ENCODE measurements at places on chromosomes 1 and 21.
A peak's percentile ranks its signal among the peaks of the same experiment; 100 is the strongest.

- DNase-seq = peak; percentile 73
Measured at GRCh38 chr1:156889802-156890580, 3.5 kb upstream of the PEAR1 start.

GRCh38 chr21:34511787-34512455 is at the start of gene KCNE1:
Gene KCNE1, minus strand, starts transcription at chr21:34512210. Its CDS starts 62,576 bp downstream, at chr21:34449634.
- peak; percentile 84 for DNase-seq

DNA sequence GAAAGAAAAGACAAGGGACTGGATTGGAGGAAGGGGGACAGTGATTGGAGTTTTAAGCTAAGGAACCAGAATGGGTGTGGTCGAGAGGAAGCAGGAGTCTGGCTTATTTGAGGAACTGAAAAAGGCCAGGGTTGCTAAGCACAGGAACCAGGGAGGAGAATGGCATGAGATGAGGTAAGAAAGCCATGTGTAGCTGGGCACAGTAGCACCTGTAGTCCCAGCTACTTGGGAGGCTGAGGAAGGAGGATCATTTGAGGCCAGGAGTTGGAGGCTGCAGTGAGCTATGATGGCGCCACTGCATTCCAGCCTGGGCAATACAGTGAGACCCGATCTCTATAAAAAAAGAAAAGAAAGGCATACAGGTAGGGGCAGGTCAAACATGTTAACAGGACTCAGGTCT is 8.1 kb upstream of the KHDRBS1 start:
- DNase-seq = no peak

DNA sequence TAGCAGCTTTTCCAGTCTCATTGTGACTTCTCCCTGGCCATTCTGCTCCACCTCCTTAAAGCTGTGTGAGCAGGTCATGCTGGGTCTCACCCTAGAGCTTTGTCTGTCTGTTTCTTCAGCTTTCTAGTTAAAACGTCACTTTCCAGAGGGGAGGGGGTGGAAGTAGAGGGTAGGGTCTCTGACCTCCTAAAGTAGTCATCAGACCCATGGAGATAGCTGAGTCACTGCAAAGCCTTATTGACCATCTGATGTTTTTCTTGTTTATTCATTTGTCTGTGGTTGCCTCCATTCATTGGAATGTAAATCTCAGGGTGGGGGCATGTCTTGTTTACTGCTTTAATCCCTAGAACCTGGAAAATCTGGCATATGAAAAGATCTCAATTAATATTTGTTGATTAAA is 52.7 kb downstream of the ELF3 start:
- peak; percentile 48 for DNase-seq

GRCh38 chr1:18198260-18198659 is 90.7 kb downstream of the IGSF21 start:
- DNase-seq = no peak

DNA sequence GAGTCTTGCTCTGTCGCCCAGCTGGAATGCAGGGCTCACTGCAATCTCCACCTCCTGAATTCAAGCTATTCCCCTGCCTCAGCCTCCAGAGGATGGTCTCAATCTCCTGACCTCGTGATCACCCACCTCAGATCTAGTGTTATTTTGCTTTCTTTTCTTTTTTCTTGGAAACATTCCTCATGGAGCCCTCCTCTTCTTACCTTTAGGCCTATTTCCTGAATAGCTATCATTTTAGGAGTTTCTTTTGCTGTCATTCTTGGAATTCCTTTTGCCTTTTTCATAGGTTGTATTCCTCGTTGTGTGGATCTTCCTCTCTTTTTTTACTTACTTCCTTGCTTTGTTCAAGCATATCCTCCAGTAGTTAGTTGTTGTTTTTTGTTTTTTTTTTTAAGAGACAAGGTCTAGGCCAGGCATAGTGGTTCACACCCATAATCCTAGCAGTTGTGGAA is 173.8 kb downstream of the RASAL2 start:
- peak; percentile 41 for DNase-seq

DNA sequence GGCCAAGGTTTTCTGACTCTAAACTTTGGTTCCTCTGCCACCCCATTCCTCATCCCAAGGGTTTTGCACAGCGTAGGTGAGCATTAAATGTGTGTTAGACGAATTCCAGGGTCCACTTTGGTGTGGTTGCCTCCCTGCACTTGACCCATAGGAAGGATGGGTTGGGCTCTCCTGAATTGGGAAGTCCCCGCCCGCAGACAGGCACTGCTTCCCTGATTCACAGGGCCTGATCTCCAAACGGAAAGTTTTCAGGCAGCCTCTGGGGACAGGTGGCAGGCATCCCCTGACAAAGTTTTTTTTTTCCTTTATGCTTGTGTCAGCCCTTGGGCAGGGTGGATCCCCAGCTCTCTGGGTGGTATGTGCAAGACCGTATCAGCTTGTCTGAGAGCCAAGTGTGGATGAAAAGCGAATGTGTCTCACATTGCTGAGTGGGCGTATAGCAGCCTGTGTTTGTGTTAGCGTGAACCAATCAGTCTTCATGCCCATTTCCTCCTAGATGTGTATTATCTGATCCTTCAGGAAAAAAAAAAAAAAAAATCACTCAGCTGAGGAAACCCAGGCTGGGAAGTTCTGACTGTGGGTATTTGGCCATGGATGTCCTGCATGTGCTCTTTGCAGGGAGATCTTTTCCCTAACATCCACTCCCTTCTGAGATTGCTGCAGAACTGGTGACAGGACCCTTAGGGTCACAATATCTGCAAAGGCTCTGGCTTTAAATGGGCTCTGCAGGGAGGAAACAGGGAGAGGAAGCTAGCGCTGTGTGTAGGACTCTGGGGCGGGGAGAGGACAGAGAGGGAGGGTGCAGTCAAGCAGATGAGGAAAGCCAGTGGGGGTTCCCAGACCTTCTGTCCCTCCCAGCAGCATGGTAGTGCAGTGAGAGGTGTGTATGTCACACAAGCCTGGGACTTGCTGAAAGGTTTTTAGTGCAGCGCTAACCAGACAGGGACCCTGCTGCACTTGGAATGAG is 42.2 kb upstream of the TRABD2B start:
- peak; percentile 81 for DNase-seq

- peak; percentile 1 for DNase-seq
Measured at GRCh38 chr1:47487850-47488450, 50.1 kb downstream of the FOXD2 start.

DNA sequence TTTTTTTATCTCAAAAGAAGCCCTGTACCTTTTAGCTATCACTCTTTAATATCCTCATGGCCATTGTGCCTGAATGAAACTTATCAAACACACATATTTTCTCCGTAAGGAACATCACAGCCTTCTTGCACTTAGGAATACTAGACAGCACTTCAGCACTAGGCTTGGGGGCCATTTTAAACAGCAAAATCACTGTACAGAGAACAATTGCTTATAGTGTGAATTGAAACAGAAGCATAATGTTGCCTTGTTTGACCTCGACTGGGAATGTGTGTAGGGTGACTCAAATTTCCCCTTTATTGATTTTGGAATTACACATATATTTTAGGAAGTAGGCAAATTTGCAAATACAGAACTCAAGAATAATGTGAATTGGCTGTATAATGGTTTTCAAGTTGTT is 36.4 kb downstream of the KYAT3 start:
- DNase-seq = no peak

DNA sequence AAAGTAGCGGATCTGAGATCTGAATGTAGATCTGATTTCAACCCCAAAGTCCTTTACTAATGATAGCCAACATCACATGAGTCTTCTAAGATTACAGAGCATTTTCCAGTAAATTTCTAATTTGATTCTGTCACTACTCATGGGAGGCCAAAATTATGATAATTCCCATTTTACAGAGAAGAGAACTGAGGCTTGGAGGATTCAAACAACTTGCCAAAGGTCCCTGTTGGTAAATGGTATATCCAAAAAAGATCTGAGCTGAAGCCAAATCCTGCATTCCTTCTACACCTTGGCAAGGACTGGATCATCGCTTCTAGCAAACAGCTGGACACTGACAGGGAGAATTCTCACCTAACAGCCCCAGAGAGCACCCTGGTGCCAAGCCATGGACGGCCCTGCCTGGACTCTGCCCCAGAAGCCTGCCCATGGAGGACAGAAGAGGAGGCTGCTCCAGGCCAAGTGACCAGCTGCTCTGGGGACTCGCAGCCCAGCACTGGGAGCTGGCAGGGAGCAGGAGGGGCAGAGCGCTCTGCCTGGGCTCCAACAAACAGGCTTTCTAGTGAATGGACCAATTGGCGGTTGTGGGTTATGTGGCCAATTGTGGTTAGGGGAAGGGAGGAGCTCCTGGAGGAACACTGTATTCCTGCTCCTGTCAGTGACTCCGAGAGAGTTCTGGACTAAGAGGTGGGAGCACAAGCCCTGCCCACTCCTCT is 6.4 kb upstream of the CSF1 start:
- peak; percentile 31 for DNase-seq

DNA sequence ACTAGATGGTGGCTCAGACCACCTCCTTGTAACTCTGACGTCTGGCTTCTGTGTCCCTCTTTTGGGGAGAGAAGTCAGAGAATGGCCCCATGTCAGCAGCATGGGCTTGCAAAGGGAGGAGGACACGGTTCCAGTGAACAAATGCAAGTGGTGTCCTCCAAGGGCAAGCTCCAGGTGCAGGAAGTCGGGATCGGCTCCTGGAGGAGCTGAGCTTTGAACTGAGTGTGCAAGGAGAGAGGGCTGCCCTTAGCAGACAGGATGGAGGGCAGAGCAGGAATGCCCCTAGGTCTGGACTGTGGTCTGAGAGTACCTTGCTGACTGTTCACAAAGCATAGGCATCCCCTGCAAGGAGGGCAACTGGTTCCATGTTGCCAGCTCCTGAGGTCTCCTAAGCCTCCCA is 17.3 kb downstream of the PKP1 start:
- DNase-seq = no peak

DNA sequence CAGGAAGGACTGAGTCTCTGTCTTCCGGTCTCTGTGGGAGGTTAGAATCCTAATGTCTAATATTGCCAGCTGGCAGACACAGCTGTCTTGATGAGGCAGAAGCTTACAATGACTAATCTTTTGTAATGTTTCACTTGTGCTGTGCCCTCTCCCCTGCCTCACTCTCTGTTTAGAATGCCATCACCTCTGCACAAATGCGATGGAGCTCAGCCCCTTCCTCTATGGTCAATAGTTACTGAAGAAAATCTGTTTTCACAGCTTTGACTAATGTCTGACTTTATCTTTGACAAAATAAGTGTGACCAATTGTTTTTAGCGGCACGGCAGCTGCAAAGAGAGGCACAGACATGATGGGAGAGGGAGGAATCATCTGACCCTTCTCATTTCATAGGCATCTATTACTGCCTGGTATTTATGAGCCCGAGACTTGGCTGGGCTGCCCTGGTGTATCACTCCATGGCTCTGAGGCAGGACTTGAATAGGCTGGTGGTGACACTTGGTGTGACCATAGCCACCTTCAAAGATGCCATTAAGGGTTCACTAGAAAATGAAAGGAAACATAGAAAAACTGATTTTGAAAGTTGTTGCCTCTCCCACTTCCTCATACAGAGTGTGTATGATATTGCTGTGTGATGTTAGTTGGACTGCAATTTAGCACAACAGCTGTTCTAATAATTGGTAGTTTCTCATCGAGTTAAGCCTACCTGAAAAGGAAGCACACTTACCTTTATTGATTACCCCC is 163.2 kb upstream of the NBPF11 start:
- DNase-seq = no peak

- DNase-seq = no peak
Measured at GRCh38 chr1:1343811-1344421, 5.3 kb downstream of the DVL1 start.

DNA sequence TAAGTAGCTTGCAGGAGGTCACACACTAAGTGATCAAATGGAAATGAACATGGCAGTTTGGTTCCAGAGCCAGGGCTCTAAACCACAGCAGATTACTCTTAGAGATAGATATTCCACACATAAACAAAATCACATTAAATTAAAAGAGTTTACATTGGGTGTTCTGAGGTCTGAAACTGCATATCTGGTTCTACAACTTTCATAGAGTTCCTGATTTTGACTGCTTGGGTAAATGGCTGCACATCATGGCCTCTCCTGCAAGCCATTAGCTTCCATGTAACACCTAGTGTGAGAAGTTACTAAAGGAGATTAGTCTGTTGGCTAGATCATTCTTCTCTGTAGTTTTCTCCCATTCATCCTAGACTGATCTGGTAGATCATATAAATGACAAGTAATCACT is 12.8 kb upstream of the XCL2 start:
- DNase-seq = no peak

GRCh38 chr1:235648407-235648907 is 1.1 kb downstream of the GNG4 start:
- no peak for DNase-seq

GRCh38 chr1:235851939-235852338 is 14.8 kb downstream of the LYST start:
- DNase-seq = no peak

- DNase-seq = no peak
Measured at GRCh38 chr21:43884861-43885417, 19.9 kb downstream of the AGPAT3 start.

- DNase-seq = peak; percentile 31
Measured at GRCh38 chr1:19163261-19163660, 46.8 kb downstream of the UBR4 start.

DNA sequence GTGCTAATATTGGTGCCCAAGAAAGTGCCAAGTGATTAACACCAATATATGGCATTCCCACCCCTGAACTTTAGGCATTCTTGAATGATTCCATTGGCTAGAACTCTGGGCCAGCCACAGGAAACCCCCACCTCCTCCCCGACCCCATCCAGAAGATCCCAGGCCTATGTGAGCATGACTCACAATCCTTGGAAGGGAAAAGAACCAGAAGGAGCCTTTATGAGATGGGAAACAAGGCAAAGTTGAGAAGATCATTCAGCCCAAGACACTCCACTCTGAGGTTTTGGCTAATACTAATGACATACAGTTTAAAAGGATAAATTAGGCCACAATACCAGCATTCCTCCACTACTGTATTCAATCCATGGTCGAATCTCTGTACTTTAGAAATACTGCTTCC is 21.8 kb downstream of the ELK4 start:
- DNase-seq = peak; percentile 57

- DNase-seq = no peak
Measured at GRCh38 chr1:75334876-75335389, 200.7 kb downstream of the LHX8 start.

DNA sequence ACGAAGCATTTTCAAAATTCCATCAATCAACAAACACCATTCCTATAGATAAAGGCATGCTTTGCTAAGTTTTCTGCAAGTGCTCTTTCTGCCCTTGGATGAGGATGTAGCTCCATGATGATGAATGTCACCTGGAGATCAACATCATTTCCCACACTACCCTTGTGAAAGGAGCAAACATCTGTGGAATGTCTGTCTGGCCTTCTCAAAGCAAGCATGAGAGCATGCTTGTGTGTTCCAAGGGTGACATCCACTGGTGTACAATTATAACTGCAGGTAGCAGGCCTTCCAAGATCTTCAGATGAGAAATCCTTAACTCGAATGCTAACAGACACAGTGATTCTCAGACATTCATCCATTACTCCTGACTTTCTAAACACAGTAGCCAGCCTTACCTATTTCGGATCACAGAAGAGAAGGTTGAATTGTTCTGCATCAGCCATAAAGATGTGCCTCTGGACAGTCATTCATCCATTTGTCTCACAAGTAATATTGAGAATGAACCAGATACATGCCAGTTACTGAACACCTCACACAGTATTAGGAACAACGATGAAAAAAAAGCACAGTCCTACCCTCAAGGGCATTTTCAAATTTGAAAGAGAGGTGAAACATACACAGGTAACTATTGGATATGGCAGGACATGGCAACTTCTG is 162.4 kb downstream of the TPR start:
- DNase-seq = peak; percentile 96

GRCh38 chr1:207894704-207895103 is 16.2 kb downstream of the CD34 start:
- DNase-seq = no peak

GRCh38 chr1:53110370-53111072 is 31.9 kb downstream of the SLC1A7 start:
- peak; percentile 89 for DNase-seq

- no peak for DNase-seq
Measured at GRCh38 chr1:4743978-4744750, 89.8 kb downstream of the AJAP1 start.

GRCh38 chr1:158652721-158653334 is 33.7 kb downstream of the SPTA1 start:
- DNase-seq = no peak
